ENCODE measurements at places on chromosomes 1 and 21. TPM values are rescaled to one million over a fixed set of nuclear protein-coding genes. Genes with fewer than 3 reads are reported as not detected.

GRCh38 chr1:223393275-223394214 lies at the start of gene CCDC185:
CCDC185 (plus strand) TSS chr1:223393415; CDS start chr1:223393476, 61 bp downstream.
- DNase-seq, result no peak

DNA sequence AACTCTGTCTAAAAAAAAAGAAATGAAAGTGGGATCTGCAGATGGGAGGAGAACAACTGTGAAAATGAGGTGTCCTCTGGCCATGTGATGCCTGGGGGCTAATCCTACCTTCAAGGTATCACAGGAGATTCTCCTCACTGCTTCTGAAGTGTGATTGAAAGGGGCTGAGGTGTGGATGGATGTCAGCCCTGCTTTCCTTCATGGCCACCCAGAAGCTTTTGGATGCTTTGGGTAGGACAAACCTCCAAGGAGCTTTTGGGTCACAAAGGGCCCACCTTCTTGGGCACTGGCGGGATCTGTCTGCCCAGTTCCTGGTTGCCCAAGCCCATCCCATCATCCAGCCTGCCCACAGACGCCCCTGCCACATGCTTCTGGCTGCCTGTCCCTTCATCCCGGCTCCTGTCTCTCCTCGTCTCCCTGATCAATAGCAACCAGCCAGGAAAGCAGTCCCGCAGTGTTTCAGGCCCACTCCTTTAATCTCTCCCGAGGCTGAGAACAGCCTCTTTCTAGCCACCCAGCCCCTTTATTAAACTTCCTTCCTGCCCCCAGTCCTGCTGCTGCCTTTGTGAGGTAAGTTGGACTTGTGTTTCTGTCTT lies 87.2 kb downstream of the MAN1C1 start:
- no peak for DNase-seq

- DNase-seq, result no peak
Measured at GRCh38 chr1:50521703-50522102, 98.5 kb upstream of the DMRTA2 start.

GRCh38 chr1:96865731-96866685 lies 144.4 kb downstream of the PTBP2 start:
- DNase-seq, result no peak

DNA sequence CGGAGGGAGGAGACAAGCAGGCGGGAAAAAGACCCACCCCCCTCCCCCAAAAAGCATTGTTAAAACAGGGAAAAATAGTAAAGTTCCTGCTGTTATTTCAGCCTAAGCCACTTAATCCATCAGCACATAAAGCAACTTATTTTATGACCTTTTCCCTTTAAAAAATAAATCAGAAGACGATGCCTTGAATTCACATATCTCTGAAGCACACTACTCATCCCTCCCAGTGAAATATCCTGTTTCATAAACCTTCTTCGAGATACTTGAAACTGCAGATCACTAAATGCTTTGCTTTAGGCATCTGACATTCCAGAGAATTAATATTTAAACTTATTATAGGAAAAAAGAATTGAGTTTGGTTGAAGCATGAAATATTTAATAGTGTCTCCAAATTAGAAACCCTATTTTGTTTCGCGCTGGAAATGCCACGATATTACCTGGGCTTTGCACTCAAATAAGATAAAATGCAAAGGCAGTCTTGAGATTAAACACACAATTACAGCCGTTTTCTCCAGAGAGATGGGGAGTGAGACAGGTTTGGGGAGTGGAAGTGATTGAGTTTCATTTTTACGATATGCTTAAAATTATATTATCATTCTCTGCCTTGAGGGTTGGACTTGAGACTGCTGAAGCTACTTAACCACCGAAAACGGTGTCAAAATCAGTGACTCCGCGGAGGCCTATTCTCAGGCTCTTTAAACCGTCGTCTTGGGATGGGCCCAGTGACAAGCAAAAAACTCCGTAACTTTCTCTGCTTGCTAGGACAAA lies 9.3 kb downstream of the GLIS1 start:
- DNase-seq, result no peak

DNA sequence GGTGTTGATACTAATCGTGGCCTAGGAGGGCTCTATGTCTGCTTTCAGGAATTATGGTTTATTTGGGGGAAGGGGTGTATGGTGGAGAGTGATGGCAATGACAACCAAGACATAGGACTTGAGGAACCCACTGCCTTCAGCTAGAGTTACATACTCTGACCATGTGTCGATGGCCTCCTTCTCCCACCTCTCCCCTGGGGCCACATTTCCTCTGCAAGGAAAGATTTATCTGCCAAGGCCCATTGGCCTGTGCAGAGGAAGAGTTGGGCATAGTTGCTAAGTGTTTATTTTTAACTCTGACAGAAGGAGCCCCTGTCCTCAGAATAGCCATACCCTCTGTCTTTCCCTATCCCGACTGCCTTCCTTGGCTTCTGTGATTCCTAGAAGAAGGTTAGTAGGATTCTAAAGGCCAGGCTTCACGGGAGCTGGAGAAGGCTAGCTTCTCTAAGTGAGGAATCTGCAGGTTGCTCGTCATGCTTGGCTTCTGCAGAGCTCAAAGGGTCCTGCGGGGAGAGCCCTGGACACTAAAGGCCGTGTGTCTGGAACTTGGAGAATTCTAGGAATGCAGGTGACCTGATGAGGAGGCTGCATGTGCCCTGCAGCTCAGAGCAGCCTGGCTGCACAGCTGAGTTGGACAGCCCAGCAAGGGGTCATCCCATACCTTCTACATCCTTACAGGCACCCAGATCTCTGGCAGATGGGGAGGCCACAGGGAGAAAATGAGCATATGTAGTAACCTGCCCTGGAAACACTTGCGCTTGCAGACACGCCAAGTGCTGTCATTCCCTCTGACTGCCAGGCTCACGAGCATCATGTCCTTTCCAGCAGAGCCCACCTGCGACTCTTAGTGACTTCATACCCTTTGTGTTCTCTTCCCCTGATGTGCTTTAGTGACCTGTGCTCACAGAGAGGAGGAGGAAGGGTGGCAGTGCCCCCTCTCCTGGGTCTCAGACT lies 9.7 kb downstream of the MAPKAPK2 start:
- no peak for DNase-seq

- no peak for DNase-seq
Measured at GRCh38 chr1:180166436-180166800, 11.7 kb downstream of the QSOX1 start.

DNA sequence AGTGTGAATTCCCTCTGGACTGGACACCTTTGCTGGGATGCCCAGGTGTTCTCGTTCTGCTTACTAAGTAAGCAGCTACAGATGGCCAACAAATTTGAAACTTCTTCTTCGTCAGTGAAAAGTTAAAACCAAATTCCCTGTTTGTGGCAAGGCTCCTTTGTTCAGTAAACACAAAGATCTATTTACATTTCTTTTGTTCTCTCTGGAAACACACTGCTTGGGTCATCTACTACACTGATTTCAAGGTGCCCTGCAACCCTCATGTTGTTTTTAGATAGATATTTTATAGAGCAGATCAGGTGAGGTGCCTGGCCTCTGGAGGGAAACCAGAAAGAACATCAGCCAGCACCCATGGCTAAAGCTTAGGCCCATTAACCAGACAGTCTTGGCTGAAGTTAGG lies 157.2 kb upstream of the UBE2U start:
- DNase-seq, result no peak

DNA sequence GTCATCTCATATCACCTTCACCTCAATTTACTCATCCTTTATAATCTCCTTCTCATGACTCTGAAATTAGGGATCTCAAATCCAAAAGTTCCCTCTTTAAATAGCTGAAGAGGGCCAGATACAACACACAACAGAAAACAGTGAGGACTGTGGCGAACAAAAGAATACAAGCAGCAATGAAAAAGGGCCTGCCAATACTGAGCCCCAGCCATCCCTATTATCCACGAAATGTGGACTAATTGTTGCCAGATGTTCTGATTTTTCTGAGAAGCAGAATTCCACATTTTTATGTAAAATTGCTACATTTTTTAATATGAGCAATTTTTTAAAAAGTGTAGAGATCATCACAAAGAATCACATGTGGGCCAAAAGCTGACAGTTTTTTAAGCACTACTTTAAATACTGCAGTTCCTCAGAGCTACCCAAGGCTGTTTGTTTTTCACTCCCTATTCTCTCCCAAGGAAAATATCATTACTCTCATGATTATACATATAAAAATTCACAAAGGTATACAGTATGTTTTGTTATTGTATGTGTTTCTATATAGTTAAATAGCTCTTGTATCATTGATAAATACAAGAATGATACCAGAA lies 90.0 kb downstream of the ASH1L start:
- no peak for DNase-seq

GRCh38 chr1:28412731-28413130 lies 43.2 kb downstream of the PHACTR4 start:
- DNase-seq, result no peak

- peak; percentile 57 for DNase-seq
Measured at GRCh38 chr1:18546026-18546425, 65.3 kb downstream of the KLHDC7A start.

GRCh38 chr1:208917281-208917680 lies 666.2 kb upstream of the CAMK1G start:
- DNase-seq, result no peak

GRCh38 chr1:236982380-236982779 lies 21.9 kb downstream of the MT1HL1 start:
- DNase-seq, result no peak

DNA sequence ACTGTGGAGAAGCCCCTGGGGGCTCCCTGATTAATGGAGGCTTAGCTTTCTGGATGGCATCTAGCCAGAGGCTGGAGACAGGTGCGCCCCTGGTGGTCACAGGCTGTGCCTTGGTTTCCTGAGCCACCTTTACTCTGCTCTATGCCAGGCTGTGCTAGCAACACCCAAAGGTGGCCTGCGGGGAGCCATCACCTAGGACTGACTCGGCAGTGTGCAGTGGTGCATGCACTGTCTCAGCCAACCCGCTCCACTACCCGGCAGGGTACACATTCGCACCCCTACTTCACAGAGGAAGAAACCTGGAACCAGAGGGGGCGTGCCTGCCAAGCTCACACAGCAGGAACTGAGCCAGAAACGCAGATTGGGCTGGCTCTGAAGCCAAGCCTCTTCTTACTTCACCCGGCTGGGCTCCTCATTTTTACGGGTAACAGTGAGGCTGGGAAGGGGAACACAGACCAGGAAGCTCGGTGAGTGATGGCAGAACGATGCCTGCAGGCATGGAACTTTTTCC lies 24.8 kb downstream of the PCSK9 start:
- no peak for DNase-seq

DNA sequence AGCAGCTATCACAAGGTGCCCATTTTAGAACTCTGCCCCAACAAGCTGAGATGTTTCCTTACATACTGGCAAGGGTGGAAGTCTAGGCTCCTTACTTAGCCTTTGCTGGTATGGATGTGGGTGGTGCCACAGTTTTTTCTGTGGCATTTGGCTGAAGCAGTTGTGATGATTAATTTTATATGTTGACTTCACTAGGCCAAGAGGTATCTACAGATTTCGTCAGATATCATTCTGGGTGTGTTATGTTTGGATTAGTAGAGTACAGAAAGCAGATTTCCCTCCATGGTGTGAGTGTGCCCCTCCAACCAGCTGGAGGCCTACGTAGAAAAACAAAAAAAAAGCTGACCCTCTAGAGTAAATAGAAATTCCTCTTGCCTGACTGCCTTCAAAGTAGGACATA lies 317.0 kb downstream of the BARHL2 start:
- no peak for DNase-seq

DNA sequence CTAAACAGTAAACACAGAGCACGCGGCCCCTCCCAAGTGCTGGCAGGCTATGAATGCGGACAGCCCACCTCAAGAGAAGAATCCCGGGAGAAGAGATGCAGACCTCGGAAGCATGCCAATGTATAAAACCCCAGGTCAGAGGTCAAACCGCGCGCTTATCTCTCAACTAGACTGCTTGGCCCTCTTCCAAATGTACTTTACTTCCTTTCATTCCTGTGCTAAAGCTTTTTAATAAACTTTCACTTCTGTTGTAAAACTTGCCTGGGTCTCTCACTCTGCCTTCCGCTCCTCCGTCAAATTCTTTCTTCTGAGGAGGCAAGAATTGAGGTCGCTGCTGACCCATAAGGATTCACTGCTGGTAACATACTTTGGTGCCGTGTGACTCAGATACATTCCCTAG lies 216.0 kb downstream of the S1PR1 start:
- DNase-seq, result no peak

DNA sequence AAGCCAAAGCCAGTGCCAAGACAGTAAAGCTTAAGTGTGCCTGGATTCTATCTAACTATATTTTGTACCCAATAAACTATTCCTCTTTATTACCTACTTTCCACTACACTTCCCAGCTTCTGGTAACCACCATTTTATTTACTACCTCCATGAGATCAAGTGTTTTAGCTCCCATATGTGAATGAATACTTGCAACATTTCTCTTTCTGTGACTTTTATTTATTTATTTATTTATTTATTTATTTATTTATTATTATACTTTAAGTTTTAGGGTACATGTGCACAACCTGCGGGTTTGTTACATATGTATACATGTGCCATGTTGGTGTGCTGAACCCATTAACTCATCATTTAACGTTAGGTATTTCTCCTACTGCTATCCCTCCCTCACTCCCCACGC lies 582.1 kb downstream of the AMY1C start:
- no peak for DNase-seq

DNA sequence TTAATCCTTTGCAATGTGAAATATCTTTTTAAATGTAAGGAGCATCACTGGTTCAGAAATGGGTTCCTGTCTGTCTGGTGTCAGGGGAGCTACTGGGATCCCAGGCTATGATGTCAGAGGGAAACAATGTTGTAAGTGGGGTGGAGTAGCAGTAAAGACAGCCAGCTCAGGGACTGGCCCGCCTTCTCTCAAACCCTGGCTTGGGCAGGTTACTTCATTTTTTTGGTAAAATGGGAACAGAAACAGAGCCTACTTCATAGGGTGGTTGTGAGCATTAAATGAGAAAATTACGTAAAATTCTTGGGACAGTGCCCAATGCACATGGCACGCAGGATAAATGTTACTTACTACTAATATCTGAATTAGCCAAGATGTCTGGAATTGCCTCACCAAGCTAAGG lies 30.7 kb upstream of the IL20 start:
- no peak for DNase-seq

DNA sequence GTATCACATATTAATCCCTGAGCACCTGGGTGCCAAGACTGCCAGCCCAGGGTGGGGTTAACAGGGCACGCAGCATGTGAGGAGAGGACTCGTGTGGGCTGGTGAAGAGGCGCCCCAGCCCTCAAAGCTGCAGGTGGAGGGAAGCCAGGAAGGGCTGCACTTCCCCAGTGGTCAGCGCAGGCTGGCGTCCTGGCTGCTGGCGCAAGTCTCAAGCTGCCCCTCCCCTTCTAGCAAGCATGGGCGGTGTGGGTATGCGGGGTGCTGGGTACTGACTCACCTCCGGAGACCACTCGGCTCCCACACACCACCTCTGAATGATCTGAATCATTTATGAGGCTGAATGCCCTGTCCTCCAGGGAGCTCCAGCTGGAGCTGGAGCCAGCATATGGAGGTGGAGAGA lies 44.0 kb downstream of the EIF2D start:
- no peak for DNase-seq

The CADM3 gene
- total RNA-seq, result 23.3 TPM

The SH2D1B gene
- 1.3 TPM for total RNA-seq

The SLC45A1 gene
- not detected for total RNA-seq

The SLFNL1 gene
- 0.29 TPM for total RNA-seq

The TTC39A gene
- 95.1 TPM for total RNA-seq

The ARHGEF16 gene
- 90.2 TPM for total RNA-seq

The LIN28A gene
- not detected for total RNA-seq

The KPRP gene
- not detected for total RNA-seq

The JAM2 gene
- total RNA-seq, result 6.5 TPM

The ALX3 gene
- total RNA-seq, result not detected

The PTPRC gene
- total RNA-seq, result 29.4 TPM

The ITLN2 gene
- total RNA-seq, result not detected
